Neural progenitor cell (in vitro differentiated cells): ENCODE measurements at places on chromosomes 3 and 15.

DNA sequence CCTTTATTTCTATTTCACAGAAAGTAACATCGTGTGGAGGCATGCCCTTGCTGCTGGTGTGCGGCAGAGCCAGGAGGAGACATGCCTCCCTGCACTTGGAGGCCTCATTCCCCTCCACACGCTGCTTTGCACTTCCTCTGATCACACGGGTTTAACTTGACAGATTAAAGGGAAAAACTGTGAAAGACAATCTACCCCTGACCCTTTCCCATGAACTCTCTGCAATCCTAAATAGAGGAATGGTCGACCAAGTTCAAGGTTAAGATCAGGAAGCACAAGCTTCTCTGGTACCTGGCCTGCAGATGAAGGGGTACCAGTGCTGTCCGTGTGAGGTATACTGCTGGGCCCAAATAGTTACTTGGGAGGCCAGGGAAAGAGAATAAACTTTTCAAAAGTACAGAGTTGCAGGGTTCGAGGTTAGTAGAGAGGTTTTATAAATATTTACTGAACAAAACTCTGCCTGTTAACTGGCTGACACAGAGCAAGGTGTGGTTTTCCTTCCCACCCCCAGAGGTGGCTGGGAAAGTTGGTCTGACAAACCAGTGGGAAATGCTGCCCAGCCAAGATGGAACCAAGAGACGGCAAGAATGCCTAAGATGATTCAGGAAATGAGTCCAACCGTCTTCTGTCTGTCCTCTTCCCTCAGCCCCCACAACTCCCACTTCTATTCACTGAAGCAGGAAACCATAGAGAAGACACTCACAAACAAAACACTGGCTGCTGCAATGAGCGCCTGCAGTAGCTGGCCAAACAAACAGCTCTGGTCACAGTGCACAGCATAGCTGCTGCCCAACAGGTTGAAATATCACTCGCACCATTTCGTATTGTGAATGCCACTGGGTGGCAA is 79.6 kb downstream of the IGF2BP2 start:
- no peak for DNase-seq

DNA sequence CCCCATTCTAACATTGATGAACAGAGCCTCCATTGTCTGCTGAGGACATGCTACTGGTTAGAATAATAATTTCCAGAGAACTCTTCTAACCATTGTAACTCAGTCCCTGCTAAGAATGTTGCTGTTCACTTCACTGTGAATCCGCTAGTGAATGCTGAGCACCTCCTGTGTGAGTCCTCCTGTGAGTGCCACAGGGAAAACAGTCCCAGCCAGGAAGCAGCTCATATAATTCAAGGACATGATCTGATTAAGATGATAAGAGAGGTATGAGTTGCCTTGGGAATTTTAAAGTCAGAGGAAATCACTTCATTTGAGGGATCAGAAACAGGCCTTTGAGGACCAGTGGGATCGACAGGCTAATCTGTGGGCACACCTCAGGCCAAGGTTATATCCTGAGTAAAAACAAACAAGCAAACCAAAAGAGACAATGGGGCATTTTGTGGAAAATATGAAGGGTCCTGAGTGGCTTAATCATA is 33.9 kb upstream of the GPR160 start:
- DNase-seq: no peak

- no peak for DNase-seq
These were observed 8.3 kb downstream of the EXOSC7 start for GRCh38 chr3:44984335-44984734.

DNA sequence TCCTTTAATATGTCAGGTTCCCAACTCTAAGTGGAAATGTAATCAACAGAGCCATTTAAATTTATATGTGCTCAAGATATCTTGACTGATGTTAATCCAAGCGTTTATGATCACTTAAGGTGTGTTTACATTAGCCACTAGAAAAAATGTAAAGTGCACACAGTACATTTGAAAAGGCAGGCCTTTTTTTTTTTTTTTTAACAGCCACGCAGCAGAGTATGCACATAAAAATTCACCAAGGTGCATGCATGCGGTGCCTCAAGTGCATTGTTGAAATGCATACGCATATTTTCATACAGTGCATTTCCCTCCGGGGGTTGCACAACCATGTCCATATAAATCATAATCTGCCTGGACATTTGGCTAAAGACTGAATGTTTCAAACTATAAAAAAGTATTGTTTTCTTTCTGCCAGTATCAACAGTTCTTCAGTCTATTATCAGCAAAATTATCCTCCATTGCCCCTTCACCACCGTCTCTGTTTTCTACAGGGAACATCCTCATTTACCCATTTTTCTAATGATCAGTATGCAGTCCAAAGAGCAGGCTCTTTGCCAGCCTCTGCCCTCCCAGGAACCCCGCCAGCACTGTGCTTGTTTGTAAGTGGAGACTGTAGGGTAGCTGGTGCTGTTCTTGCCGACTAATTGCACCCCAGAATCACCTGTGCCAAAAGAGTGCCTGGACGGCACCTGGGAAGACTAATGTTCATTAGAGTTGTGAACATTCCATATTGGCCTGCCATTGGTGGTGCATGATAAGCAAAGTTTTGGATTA is 611.2 kb upstream of the CFAP20DC start:
- DNase-seq: no peak

DNA sequence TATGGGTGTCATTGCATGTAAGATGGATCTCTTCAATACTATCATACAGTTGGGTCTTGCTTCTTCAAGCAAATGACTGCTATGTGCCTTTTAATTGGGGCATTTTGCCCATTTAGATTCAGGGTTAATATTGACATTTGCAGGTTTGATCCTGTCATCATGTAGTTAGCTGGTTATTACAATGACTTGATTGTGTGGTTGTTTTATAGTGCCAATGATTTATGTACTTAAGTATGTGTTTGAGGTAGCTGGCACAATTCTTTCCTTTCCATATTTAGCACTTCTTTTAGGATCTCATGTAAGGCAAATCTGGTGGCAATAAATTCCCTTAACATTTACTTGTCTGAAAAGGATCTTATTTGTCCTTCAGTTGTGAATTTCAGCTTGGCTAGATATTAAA is 267.5 kb downstream of the VGLL3 start:
- no peak for DNase-seq

DNA sequence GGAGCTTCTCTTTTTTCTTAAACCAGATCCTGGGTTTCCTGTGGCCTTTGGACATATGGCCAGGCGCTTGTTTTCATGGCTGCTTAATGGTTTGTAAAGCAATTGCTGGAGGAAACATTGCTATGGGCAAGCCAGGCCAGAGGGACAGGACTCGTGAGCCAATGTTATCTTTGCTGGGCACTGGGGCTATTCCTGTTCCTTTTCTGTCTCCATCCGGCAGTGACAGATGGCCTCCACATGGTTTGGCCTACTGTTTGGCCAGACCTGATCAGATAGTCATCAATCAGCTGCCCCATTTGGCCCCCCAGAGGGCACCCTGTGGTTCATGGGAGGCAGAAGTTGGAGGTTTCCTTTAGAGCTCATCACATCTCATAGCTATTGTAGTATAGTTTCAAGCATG is 326.1 kb upstream of the ROPN1 start:
- DNase-seq: no peak

DNA sequence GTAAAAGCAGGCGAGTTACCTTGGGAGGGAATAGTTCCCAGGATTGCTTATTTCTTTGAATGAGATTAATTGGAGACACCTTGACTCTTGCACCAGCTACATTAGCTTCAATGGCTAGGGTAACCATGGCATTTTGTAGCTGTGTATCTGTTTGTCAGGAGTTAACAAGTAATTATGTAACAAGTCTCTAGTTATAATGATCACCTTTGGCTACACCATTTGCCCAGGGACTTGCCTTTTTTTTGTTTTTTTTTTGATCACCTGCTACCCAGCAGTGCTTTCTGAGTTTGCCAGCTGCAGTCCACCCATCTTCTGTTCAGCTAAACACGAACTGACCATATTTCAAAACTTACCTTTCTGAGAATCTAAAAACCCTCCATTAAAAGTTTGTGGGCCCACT is 2.2 kb downstream of the MED12L start:
- no peak for DNase-seq

- DNase-seq: no peak
These were observed 14.5 kb downstream of the TFRC start for GRCh38 chr3:196067439-196067838.

GRCh38 chr3:31274326-31275024 is 258.2 kb upstream of the STT3B start:
- DNase-seq: no peak

DNA sequence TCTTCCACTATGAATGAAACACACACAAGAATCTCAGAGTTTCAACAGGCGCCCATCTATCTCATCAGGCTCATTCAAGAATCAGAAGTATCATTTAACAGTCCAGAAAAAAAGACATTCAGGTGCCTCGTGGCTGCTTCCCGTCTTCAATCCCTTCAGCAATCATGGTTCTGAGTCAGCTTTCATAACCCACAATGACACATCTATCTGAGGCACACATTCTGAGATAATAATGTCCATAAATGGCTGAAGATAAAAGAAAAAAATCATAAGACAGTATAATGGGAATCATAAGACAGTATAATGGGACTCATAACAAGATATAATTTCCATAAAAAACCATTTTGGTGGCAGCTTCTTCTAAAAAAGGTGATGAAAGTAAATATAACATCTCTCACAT is 52.4 kb downstream of the TNIK start:
- DNase-seq: no peak

GRCh38 chr15:57548351-57548750 is 43.4 kb upstream of the MYZAP start:
- DNase-seq: no peak

GRCh38 chr3:187737368-187738070 is 7.7 kb downstream of the BCL6 start:
- DNase-seq: peak; percentile 74

DNA sequence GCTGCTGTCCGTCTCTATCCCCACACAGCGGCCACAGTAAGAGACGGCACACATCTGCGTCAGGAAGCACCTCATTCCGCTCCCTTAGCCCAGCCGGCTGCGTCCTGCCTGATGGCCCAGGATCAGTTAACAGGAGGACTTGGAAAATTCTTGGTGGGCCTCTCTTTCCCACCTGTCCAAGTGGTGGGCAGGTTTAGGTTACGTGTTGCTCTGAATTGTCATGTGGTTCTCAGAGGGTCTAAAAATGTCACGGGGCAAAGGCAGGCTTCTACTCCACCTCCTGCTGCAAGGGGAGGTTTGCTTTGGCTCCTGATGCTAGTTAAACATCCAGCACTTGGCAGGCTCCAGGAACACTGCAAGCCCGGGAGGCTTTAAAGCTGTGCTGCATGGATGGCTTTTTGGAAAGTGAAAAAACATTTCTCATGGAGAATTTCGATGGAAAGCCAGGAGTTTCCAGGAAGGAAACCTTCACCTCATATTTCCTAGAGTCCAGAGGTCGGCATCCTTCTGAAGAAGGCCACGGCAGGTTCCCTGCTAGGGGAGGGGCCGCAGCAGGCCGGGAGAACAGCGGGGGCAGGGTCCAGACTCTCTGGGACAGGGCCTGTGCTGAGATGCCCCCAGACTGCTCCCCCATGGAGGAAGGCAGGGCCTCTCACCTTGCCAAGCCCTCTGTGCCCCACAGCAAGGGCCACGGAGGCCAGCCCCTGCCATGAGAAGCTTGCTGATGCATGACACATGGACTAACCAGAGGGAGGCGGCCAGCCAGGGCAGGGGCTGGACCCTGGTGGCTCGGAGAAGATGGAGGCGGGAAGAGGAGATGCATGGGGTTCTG is 10.8 kb downstream of the CTSH start:
- DNase-seq: no peak

DNA sequence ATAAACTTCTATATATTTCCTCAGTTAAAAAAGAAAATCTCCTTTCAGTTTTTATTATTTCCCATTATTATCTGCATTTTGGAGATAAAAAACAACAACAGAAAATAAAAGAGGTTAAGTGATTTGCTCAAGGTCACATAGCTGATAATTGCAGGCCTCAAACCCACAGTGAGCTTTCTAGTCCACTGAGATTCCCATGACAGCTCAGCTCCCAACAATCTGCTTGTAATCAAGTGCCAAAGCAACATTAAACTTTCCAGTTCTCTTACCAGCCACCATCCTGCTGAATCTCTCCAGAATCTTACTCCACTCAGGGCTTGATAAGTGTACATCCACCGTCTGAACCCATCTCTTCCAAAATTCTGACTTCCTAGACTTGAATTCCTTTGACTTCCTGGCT is 318.2 kb upstream of the SEMA6D start:
- no peak for DNase-seq

GRCh38 chr3:5007873-5008272 is 28.6 kb downstream of the BHLHE40 start:
- DNase-seq: no peak

DNA sequence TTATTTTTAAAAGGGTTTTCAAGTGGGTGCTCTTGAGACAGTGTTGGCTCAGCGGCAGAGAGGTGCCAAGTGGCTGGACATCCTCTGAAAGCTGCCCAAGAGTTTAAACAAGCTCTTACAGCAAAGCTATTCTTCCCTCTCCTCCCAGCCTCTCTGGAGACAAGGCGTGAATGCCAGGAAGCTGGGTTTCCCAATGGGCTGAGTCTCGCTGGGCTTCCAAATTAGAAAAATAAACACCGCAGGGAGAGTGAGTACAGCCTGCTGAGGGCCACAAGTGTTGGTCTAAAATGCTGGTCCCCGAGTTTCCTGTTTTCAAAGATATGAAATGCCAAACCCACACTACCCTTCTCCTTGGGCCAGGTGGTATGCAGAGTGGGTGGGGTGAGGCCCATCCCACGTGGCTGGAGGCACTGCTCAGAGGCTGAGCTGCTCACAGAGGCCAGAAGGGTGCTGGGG is 36.4 kb downstream of the ZDHHC3 start:
- no peak for DNase-seq
